ENCODE measurements at places on chromosomes 11 and 22.

DNA sequence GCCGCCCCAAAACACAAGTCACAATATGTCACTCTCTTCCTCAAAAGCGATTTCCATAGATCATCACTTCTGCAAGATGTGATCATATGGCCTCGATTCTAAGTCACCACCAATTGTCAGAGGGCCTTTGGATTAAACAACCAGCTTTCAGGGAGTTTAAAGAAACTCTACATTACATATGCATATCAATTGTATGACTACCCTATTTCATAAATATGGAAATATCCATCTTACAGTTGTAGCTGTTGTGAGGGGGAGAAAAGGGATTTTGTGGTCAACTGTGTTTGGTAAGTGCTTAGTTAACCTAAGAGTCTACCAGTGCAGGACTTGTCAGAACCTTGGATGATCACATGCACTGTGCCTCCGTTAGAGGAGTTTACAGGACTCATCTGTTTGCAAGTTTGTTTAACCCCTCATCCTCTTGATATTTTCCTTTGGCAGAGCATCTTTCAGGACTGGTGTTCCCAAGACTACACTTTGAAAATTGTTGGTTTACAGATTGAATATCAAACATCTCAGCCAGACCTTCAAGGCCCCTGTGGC is 99.9 kb downstream of the CHST1 start:
- DNase-seq, result no peak

- DNase-seq, result no peak
These were observed 45.4 kb upstream of the SLC22A12 start for GRCh38 chr11:64545619-64546018.

DNA sequence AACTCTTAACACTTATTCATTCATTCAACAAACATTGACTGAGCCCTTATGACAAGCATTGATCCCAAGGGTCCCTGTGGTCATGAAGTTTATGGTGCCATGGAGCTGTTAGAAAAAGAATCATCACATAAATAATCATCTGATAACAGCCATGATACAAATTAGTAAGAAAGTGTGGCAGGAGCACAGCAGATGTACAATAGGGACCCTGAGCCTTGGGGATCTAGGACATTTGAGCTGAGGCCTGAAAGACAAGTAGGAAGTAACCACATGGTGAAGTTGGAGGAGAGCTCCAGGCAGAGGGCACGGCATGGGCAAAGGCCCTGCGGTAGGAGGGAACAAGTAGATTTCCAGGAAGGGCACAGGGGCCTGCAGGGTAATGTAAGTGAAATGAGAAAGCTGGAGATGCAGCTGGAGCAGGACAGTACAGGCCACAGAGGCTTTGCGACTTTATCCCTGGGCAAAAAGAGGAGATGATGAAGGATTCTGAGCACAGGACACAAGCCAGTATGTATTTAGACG is 6.8 kb upstream of the TCF20 start:
- DNase-seq, result no peak

- no peak for DNase-seq
These were observed 1.1 kb downstream of the EED start for GRCh38 chr11:86245369-86246292.
